Stimulated activated CD8-positive, alpha-beta memory T cell treated with anti-CD3 and anti-CD28 coated beads, Interleukin-2, amount 100 ng/mL, for 1 hour (primary cell): ENCODE measurements at places on chromosomes 2 and 18.

DNA sequence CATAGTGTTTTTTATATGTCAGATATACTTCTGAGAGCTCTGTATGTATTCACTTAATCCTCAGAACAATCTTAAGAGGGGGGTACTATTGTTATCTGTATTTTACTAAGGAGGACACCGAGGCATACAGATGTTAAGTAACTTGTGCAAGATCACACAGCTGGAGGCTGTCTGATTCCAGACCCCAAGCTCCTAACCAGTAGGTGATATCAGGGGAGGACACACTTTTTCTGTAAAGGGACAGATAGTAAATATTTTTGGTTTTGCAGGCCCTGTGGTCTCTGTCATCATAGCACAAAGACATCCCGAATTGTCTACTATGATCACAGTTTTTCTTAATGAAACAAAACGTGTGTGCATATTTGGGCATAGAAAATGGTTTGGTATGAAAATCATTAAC lies 143.7 kb downstream of the LAMA3 start:
- no peak for DNase-seq

GRCh38 chr18:24378598-24378997 lies 19.0 kb downstream of the OSBPL1A start:
- DNase-seq: no peak

DNA sequence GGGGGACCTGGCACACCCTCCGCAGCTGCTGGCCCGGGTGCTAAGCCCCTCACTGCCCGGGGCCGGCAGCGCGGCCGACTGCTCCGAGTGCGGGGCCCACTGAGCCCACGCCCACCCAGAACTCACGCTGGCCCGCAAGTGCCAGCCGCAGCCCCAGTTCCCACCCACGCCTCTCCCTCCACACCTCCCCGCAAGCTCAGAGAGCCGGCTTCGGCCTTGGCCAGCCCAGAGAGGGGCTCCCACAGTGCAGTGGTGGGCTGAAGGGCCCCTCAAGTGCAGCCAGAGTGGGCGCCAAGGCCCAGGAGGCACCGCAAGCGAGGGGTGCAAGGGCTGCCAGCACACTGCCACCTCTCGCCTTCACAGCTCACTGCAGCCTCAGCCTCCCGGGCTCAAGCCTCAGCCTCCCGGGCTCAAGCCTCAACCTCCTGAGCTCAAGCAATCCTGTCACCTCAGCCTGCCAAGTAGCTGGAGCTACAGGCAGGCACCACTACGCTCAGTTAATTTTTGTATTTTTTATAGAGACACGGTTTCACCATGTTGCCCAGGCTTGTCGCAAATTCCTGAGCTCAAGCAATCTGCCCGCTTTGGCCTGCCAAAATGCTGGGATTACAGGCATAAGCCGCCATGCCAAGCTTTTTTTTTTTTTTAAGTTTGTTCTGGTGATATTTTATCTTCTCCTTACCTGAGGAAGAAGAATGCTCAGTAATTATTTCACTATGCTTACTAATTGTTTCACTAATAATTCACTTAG lies 71.7 kb upstream of the CDCA7 start:
- no peak for DNase-seq

- no peak for DNase-seq
These were observed 41.6 kb upstream of the GPR39 start for GRCh38 chr2:132374961-132375360.

DNA sequence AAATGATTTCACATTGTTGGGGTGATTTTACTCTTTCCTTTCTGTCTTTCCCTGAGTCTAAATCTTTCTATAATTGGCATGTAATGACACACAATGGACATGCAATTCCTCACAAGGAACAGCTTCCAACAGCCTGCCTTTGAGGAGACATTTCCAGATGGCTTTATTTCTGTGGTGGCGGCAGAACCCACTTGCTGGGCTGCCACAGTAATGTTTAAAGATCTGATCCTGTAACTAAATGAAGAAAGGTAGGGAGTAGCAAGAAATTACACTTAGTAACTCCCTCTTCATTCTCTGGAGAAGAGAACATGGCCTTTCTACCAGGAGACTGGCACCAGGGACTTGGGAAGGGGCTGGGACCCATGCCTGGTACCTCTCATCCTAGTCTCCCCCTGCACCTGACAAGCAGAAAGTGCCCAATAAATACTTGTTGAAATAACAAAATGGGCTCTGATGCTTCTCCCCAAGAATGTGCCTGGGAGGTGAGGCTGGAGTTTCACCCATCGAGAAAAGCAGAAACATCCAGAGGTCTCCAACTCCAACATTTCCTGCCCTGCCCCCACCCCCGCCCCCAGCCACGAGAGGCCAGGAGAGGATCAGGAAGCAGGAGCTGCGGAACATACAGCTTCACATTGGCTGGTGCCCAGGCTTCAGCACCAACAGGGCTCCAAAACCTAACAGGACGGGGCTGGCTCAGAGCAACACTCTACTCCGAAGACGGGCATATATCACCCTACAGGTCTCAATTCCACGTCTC lies 92.1 kb downstream of the PXDN start:
- DNase-seq: no peak

GRCh38 chr2:62455957-62456692 lies 49.9 kb downstream of the TMEM17 start:
- DNase-seq: no peak

DNA sequence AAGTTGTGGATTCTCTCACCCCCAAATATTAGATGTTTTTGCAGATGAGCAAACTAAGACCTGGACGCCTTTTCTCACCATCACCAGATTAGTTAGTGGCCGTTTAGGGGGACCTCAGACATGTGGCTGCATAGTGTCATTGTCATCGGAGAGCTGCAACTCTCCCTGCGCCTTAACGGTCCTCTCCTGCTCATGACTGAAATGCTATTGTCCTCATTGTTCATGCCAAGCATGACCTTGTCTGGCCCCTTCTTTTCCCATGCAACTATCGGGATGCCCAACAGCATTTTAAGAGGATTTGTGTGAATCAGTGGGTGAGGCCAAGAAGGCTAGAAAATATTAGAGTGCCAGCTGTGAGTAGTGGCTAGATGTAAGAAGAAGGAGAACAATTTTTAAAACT lies 174.2 kb downstream of the SOCS6 start:
- no peak for DNase-seq

DNA sequence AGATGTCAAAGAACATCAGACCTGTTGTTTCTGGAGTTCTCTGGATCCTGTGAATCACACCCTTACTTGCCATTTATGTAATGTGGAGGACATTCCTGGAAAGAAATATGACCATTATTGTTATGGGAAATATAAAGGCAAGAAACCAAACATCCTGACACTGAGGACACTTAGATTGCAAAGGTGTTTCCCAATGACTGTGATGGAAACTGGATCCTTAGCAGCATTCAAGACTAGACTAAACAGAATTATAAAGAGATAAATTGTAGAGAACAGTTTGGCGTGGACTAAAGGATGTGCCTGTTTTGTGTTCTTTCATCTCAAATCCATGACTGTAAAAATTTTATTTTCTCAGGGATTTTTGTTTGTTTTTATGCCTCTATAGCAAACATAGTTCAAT lies 347.7 kb upstream of the SLC14A2 start:
- no peak for DNase-seq

- peak; percentile 58 for DNase-seq
These were observed 71.0 kb downstream of the ARL4C start for GRCh38 chr2:234425639-234426603.

DNA sequence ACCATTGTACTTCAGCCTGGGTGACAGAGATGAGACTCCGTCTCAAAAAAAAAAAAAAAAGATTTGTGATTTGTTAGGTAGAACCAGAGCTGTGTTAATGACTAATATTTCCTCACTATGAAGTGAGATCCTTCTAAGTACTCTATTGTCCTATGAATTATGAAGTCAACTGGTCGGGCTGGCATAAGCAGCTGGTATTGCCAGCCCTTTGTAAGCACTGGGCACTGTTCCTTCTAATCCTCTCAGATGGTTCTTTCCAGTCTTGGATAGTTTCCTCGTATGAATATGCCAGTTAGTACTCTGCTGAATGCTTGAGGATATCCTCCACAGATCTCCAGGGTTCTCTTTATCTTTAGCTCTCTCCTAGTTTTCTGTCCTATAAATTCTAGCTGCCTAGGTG lies 223.1 kb upstream of the SP5 start:
- DNase-seq: no peak

GRCh38 chr2:46286715-46287114 lies 10.5 kb upstream of the EPAS1 start:
- no peak for DNase-seq

DNA sequence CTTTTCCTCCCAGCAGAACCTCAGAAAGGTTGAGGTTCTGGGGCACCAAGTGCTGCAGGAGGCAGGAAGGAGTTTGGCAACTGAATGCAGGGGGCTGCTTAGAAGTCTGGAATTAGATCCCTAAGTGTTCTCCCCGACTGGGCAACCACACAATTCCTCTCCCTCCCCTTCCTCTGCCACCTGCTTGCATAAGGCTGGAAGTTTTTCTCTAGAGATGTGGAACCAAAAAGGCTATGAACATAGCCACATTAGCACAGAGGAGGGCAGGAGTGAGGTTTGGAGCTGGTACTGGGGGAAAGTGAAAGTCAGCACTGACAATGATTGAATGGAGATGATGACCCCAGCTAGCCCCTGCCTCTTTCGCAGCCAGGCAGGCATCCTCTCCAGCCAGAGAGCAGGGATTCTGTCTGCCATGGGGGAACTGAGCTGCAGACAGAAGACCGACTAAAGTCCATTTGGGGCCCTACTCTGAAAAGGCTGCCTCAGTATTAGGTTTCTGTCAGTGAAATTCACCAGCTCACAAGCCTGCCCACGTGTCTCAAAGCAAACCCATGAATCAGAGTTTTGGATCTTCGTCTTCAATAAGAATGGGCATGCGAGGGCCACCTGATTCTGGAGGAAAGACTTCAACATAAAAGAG lies 87.9 kb upstream of the ITGA6 start:
- DNase-seq: no peak

- DNase-seq: no peak
These were observed 563 bp upstream of the GMCL1 start for GRCh38 chr2:69828938-69829255.

GRCh38 chr2:179240481-179241451 lies 23.9 kb downstream of the SESTD1 start:
- DNase-seq: no peak

DNA sequence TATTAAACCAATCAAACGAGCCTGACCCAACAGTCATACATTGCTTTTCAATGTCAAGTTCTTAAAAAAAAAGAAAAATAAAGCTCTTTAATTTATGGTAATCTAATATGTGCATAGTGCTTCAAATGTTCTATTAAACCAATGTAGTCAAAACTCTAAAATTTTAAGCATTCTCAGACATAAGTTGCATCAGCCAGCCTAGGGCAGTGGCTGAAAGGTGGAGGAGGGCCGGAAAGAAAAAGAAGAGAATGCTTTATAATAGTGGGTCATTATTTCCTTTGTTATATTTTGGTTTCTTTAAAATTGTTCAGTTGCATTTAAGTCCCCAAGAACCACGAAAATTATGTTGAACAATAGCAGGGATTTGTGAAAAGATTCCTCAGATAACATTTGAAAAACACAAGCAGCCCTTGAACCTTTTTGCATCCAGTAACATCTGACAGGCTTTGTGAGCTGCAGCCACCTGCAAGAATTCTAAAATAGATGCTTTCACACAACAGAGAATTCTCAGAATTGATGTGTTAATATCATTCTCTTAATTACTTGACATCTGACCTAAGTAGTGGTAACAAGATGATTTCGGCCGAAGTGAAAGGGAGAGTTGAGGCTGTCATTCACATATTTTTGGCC lies 252.1 kb downstream of the CDCA7 start:
- DNase-seq: no peak

GRCh38 chr2:31282634-31283033 lies 48.7 kb downstream of the EHD3 start:
- no peak for DNase-seq

DNA sequence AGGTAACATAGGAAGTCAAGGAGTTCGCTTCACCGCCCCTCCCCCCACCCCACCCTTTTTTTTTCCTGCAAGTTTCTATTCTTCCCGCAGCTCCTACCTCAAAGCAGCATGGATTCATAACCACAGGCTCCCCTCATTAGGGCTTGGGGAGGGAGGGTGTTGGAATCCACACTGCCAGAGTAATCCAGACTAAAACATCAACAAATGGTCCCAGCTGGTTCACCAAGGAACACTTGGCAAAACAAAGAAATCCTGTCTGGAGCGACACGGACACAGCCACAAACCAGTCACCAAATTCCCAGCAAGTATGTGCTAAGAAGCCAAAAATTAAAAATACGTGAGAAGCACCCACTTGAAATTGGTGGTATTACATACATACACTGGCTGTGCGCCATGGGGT lies 106.9 kb upstream of the PPP1CB start:
- DNase-seq: no peak

- no peak for DNase-seq
These were observed 7.7 kb downstream of the PSD4 start for GRCh38 chr2:113181258-113182051.

DNA sequence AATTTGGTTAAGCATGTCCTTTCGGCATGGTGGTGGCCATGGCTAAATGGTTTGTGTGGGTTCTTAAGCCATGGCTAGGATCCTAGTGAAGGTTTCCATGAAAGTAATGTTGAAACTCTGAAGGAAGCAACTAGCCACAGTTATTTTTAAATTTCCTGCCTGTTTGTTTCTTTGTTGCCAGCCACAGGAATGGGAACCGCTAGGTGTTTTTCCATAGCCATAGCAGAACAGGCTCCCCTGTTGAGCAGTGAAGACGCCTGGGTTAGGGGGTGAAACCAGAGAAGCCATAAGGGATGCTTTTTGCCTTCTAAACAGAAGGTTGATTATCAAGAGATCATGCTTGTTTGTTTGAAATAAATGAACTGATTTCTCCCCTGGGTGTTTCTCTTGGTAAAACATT lies 60.1 kb upstream of the CHMP1B start:
- no peak for DNase-seq

DNA sequence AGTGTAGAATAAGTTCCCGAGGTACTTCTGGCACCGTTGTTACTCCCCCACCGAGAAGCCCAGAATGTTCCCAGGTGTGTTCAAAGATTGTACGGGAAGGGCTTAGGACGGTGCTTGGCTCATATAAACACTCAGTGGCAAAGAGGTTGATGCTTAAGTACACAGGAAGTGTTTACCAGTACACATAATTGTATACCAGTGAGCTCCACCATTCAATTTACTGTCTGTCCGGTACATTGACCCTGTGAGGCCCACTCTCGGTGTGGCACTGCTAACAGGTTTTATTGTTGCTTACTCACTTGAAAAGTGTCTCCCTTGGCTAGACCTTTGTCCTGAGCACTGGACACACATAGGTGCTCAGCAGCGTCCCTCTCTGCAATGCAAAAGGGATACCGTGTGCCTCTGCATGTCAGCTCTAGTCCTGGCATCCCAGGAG lies 191.0 kb downstream of the NEDD4L start:
- no peak for DNase-seq
